ENCODE measurements at places on chromosomes 5 and 9. TPM values are rescaled to one million over a fixed set of nuclear protein-coding genes. Genes with fewer than 3 reads are reported as not detected.
A peak's percentile ranks its signal among the peaks of the same experiment; 100 is the strongest.

- no peak overlapping the region for H3K27ac ChIP-seq
- no peak for DNase-seq
- no peaks in the 10 kb centered on the region for H3K27me3 ChIP-seq
- H3K4me3 ChIP-seq: no peak overlapping the region
Measured at GRCh38 chr5:10367579-10367978, 14.1 kb downstream of the MARCHF6 start.

GRCh38 chr9:83636813-83637212 is 13.9 kb downstream of the IDNK start:
- H3K27ac ChIP-seq: no peak overlapping the region
- DNase-seq: no peak
- H3K36me3 ChIP-seq: no peaks in the 10 kb centered on the region

The FOXD4L3 gene
- 0.22 TPM for total RNA-seq

DNA sequence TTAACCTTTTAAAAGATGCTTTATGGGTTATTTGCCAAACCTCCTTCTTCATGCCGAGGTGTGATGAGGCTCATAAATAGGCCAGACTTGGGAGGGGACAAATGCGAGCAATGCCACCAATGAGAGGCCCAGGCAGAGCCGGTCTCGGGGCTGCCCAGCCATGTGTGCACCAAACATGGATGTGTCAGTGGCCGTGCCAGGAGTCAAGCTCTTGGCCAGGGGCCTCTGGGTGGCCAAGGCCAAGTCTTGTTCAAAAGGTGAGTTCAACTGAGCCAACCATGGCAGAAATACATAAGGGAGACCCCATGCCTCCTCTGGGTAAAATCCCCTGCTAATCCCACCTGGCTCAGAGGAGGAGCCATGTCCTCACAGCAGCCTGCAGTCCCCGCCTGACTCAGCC is 10.9 kb upstream of the LCN15 start:
- no peak overlapping the region for H3K27ac ChIP-seq

The GFM2 gene
- 11.3 TPM for total RNA-seq

DNA sequence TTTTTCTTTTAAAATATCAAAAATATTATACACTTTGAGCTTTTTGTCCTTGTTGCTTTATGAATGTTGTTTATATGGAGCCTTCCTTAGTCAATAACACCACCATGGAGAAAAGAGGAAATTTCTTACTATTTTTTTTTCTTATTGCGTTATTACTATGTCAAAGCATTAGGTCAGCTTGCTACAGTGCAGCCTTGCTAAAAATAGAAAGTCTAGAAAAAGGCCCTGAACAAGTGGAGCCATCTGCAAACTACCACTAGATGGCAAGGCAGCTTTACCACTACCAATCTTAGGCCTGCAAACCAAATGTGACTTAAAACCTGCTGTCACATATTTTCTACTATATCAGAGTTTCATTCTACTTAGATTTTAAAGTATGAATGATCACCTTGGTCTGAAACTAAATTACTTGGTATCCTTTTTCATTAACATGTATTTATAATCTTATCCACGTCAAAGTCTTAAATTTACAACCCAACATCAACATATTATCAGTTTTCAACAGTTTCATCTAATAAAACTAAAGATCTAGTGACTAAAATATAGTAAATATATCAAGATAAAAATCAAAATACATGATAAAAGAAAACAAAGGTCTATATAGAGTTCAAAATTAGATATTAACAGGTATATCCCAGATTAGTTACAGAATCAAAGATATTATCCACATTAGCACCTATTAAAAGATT is 113.1 kb upstream of the ACOT12 start:
- peak overlapping the region; percentile 10 for H3K27ac ChIP-seq
- H3K4me3 ChIP-seq: no peak overlapping the region
- DNase-seq: peak; percentile 62
- H3K27me3 ChIP-seq: no peaks in the 10 kb centered on the region
- peaks cover 12% of the 10 kb centered on the region for H3K4me1 ChIP-seq

DNA sequence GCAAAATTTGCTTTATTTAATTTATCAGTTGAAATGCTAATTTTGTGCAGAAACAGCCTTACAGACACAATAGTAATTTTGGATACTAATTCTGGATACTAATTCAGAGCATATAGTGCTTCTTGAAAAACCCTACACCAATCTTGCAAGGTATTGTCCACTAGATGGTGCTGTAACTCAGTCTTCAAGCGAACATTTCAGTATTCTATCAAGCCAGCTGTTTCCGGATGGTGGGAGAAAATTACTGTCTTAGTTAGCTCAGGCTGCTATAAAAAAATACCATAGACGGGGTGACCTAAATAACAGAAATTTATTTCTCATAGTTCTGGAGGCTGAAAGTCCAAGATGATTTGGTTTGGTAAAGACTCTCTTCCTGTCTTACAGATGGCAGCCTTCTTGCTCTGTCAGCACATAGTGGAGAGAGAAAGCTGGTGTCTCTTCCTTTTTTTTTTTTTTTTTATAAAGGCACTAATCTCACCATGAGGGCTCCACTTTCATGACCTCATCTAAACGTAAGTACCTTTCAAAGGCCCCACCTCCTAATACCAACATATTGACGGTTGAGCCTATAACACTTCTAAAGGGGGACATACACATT is 1306.5 kb upstream of the CDH9 start:
- H3K4me3 ChIP-seq: no peak overlapping the region
- DNase-seq: no peak
- H3K27ac ChIP-seq: no peak overlapping the region

The PTGES gene
- 1.2 TPM for total RNA-seq

- H3K27ac ChIP-seq: no peak overlapping the region
- H3K27me3 ChIP-seq: no peaks in the 10 kb centered on the region
- H3K36me3 ChIP-seq: no peaks in the 10 kb centered on the region
- no peak overlapping the region for H3K4me3 ChIP-seq
Measured at GRCh38 chr5:110401881-110402280, 324.6 kb downstream of the TMEM232 start.

- H3K27ac ChIP-seq: no peak overlapping the region
- H3K27me3 ChIP-seq: no peaks in the 10 kb centered on the region
- H3K36me3 ChIP-seq: no peaks in the 10 kb centered on the region
- no peak for DNase-seq
Measured at GRCh38 chr5:178996156-178996555, 1.0 kb upstream of the GRM6 start.

The DEPDC1B gene
- 0.26 TPM for total RNA-seq
